ENCODE measurements at places on chromosomes 3 and 15. TPM values are rescaled to one million over a fixed set of nuclear protein-coding genes. Genes with fewer than 3 reads are reported as not detected.
A peak's percentile ranks its signal among the peaks of the same experiment; 100 is the strongest.

The RASGRP1 gene
- 0.23 TPM for polyA plus RNA-seq

The ST3GAL6 gene
- polyA plus RNA-seq, result 12.2 TPM

The OCA2 gene
- polyA plus RNA-seq, result 2.4 TPM

The ATP1B3 gene
- 62.6 TPM for polyA plus RNA-seq

The SH2D7 gene
- 0.21 TPM for polyA plus RNA-seq

The SCN11A gene
- polyA plus RNA-seq, result 1.2 TPM

The MST1 gene
- polyA plus RNA-seq, result 6.2 TPM

The UBL7 gene
- 29.8 TPM for polyA plus RNA-seq

The C15orf39 gene
- polyA plus RNA-seq, result 11.6 TPM

- no peak for DNase-seq
Measured at GRCh38 chr3:140742116-140742515, 64.3 kb downstream of the TRIM42 start.

GRCh38 chr3:39398700-39399099 lies 7.8 kb upstream of the RPSA start:
- no peak for DNase-seq

- DNase-seq, result no peak
Measured at GRCh38 chr3:114480442-114480841, 186.6 kb downstream of the TIGIT start.

- peak; percentile 66 for DNase-seq
Measured at GRCh38 chr15:76057332-76058000, 2.3 kb upstream of the TMEM266 start.

- peak; percentile 52 for DNase-seq
Measured at GRCh38 chr15:58440158-58440910, 8.5 kb downstream of the LIPC start.

DNA sequence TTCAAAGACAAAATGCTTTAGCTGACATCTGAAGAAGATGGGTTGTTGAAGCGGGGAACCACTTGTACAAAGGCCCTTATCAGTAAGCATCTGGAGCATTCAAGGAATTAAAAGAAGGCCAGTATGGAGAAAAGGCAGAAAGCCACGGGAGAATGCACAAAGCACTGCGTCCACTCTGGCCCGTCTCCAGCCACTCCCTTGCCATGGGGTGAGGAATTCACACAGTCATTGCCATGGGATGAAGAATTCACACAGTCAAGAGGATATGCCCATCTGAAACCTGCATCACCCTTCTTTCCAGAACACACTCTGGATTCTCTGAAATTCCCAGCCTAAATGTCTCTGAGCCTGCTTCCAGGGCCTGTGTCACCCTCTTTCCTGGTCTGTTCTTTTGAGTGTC lies 26.7 kb upstream of the STAG1 start:
- DNase-seq, result no peak

DNA sequence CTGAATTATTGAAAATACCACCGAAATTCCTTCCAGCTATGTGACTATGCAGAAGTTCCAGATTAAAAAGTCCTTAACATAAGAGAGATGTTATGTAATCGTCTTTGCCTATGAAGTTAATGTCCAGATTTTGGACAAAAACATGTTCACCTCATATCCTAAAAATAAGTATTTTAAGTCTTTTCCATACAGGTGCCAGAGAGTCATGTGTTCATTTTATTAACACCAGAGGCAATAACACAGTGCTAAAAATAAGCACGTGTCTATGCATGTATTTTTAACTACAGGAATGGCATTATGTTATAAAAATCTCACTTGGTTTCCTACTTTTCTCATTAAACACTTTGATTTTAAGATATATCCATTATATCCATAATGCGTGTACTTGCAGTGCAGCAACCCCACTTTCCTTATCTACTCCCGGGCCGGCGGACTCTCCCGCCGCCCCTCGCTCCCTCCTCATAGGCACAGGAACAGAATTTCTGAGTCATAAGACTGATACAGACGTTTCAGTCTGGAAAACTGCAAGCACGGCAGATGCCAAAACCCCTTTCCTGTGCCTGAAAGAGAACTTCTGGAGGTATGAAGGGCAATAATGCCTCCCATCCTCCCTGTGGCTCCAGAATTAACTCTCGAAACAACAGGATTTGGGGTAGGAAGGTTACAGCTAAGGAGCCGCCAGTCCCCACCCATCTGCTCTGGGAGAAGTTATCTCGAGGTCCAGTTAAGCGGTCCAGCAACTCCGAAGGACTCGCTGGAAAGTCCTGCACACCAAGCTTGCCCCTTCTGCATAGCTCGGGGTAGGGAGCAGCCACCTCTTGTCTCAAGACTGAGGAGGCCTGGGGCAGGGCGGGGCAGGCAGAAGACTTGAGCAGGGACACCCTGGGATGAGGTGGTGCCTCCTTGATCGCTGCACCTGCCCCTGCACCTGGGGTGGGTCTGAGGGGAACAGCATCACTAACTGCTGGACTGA lies 22.3 kb upstream of the PSTPIP1 start:
- no peak for DNase-seq

- no peak for DNase-seq
Measured at GRCh38 chr3:105253225-105253624, 113.5 kb upstream of the ALCAM start.

DNA sequence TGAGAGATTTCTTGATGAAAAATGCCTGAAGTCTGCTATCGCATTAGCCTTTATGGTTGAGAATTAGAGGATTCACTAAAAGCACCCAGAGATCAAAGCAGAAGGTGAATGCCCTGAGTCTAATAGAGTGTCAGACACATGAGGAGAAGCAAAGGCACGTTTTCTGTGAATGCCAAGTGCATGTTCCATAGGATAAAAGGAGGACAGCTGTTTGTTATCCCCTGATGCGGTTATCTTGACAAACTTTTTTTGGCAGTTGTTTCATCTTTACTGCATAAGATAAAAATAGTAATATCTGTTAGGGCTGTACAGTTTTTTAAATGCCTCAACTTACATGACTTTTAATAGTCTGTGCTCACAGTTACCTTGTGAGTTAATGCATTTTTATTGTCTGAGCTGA lies 65.3 kb upstream of the CD96 start:
- no peak for DNase-seq

DNA sequence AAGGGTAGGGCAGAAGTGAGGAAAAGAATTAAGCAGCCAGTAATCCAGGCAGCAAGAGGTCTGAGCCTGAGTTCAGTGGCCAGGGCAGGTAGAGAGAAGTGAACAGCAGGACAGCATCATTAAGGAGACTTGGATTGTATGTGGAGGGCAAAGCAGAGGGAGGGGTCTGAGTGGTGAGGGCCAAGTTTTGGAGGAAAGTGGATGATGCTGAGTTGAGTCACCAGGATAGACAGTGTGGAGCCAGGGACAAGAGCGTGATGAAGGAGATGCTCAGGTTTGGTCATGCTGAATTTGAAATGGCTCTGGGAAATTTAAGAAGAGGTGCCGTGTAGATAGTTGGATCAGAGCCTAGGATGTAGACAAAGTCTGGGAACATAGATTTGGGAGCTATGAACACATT lies 93.1 kb downstream of the ARHGEF26 start:
- DNase-seq, result no peak

DNA sequence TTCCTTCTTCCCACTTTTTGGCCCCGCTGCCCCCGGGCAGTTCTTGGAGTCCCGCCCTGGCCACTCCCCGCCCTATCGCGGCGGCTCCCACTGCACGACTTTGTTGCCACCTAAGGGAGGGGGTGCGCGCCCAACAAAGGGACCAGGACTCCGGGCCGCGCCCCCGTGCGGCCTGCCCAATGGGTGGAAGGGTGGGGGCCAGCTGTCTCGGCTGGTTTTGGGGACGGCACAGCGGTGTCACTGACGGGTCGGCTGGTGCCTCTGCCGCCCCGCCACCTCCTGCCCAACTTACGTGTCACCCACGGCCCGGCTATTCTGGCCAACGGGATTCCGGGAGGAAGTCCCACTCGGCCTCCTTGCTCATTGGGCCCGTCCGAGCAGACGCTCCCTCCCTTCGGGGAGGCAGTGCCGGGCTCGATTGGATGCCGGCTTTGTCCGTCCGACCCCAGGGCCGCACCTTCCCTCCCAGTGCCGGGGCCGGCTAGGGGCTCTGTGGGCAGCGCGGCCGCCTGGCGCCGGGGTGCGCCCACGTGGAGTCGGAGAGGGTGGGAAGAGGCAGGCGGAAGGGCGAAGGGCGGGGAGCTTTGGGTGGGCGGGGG lies at the start of gene GOLIM4:
Gene GOLIM4 (minus strand): TSS at position 314 of the 599 bp plus-strand sequence. CDS start 639 bp downstream, outside the sequence.
- DNase-seq, result peak; percentile 97

- no peak for DNase-seq
Measured at GRCh38 chr3:14691719-14692118, 16.8 kb downstream of the C3orf20 start.

DNA sequence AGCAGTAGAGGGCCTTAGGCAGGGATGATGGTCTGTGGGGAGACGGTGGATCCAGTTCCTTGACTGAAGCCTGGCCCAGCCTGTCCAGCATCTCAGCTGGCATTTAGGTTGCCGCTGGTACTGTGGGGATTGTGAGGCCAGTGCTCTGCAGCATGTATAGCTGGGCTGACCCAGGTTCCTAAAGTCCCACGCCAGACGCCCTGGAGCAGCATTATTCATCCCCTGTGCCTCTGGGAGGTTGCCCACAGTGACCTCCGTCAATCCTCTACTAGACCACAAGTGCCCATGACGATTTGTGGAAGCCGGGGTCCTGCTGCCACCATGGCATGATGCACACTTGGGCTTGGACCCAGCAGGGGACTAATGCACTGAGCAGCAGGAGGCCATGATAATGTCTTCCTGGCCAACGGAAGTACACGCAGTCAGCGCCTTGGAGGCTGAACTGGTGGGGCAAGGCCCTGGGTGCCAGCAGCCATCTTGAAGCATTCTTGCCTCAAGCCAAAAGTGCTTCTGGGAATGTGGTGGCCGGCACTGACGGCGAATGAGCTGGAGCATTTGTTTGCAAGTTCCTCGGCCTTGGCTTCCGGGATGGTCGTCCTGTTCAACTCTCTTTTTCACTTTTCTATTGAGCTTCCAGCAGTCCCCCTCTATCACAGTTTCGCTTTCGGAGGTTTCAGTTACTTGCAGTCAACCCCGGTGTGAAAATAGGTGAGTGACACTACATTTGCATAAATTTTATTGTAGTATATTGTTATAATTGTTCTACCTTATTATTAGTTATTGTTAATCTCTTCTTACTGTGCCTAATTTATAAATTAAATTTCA lies 949.4 kb downstream of the ROBO1 start:
- no peak for DNase-seq

DNA sequence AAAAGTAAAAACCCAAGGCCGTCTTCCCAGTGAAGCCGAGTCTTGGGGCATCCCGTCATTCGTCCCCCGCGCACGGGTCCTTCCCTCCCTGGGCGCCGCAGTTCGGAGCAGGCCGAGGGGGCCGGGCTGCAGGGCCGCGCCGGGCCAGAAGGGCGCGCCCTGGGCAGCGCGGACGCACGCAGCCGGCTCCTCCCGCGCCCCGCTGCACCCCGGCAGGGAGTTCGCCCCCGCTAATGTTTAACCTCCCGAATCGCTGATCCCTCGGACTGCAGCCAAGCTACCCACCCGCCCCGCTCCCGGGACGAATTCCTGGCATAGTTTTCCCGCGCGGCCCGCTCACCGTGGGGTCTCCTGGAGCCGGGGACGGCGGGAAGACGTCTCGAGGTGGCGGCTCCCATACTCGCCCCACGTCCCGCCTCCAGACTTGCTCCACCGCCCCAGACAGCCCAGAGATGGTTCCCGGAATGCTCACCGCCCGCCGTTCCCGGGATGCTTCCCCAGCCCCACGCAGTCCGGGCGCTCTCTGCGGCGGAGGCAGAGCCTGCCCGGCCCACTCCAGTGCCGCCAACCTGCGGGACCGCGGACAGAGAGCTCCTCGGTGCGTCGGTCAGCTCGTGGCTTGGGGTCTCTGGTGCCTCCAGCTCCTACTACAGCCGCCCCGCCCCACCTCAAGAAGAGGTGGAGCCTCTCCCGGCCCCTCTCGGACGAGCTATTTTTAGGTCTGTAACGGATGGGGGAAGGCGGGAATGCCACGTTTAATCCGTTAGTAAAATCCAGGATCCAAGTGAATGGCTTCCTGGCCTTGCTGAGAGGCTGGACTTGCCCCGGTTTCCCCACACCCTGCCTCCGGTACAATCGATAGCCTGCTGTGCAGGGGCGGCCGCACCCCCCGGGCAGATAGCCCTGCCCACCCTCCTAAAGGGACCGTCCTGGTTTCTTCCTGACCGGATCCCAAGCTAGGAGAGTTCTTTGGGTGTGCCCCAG lies at the start of gene DZIP1L:
Gene DZIP1L (minus strand): TSS at position 621 of the 984 bp plus-strand sequence. CDS start 11,637 bp downstream, outside the sequence.
- DNase-seq, result peak; percentile 84

DNA sequence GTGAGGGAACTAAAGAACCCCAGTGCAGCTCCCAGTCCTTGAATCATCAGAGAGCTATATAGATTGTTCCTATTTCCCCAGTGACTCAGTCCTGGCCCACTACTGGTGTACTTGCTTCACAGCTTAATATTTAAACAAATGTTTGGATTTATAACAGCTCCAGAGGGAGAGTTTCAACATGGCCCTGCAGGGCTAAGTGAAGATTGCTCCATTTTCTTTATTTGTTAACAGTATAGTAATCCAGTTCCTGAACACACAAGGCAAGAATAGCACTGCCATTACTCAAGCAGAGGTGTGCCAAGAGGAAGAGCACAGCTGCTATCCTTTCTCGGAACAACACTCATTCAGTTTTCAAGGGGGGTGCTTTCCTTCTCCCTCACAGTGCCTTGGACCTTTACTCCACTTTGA lies 6.5 kb downstream of the SQOR start:
- peak; percentile 71 for DNase-seq

DNA sequence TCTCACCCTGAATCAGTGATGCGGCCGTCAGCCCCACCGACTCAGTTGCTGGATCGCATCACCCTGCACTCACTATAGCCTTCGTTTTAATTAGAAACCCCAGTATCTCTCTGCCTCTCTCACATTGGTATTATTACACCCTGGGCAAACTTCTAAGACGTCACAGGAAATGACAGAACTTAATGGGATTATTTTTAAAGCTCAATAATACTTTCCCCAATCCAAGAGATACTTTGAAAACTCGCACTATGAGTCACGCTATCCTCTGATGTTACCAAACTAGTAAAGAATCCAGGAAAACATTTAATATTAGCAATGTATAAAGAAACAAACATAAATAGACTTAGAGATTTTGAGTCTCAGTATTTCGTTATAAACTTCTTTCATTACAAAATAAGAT lies 36.6 kb downstream of the RUBCN start:
- no peak for DNase-seq

- no peak for DNase-seq
Measured at GRCh38 chr15:95635666-95636065, 694.8 kb upstream of the NR2F2 start.

DNA sequence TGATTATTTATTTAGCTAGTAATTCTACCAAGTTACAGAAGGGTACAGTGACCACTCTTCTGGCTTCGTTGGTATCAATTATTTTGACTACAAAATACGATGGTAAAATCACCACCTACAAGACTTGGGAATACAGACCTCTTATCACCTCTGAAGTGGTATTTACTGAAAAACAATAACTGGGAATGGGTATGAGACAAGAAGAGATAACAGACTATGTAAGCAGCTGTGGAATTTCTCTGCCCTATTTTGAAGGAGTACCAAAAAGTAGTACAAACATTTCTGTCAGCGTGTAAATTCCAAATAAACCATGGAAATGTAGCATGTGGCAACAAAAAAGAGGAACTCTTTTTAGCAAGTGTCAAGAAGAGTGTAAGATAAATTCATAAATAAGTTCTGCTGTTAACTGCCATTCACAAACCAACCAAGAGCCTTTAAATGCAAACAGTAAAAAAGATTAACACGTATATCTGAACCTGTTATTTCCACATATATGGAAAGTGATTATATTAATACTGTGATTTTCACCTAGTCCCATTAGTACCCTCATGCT lies 77.0 kb upstream of the SLC12A8 start:
- no peak for DNase-seq

All from muscle of back (tissue), 13 donors.